Substantia nigra (tissue), 51 donors: ENCODE measurements at places on chromosomes 4 and X.

DNA sequence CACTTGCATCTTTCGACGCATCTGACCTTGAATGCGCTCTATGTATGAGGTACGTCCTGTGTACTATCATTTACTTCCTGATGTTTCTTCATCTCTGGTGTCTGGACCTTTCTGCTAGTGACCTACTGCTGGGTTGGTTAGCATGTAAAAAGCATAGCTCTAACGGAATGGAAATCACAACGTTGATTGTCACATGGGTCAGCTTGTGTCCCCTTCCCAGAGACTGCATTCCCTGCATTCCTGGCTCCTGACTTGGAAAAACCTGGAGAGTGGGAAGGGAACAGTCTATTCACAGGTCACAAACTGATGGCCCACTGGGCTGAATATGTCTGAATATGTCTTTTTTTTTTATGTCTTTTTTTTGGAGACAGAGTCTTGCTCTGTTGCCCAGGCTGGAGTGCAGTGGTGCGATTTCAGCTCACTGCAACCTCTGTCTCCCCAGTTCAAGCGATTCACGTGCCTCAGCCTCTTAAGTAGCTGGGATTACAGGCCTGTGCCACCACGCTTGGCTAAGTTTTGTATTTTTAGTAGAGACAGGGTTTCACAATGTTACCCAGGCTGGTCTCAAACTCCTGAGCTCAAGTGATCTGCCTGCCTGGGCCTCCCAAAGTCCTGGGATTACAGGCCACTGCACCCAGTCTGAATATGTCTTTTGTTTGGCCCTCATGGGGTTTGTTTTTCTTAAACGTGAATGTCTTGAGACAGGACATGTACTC is 16.3 kb downstream of the LONRF3 start:
- no peak for DNase-seq

GRCh38 chr4:52869196-52869595 is 7.1 kb downstream of the RASL11B start:
- DNase-seq: peak; percentile 42

- no peak for DNase-seq
Observed at GRCh38 chr4:157204634-157205244, 15.8 kb upstream of the GRIA2 start.

DNA sequence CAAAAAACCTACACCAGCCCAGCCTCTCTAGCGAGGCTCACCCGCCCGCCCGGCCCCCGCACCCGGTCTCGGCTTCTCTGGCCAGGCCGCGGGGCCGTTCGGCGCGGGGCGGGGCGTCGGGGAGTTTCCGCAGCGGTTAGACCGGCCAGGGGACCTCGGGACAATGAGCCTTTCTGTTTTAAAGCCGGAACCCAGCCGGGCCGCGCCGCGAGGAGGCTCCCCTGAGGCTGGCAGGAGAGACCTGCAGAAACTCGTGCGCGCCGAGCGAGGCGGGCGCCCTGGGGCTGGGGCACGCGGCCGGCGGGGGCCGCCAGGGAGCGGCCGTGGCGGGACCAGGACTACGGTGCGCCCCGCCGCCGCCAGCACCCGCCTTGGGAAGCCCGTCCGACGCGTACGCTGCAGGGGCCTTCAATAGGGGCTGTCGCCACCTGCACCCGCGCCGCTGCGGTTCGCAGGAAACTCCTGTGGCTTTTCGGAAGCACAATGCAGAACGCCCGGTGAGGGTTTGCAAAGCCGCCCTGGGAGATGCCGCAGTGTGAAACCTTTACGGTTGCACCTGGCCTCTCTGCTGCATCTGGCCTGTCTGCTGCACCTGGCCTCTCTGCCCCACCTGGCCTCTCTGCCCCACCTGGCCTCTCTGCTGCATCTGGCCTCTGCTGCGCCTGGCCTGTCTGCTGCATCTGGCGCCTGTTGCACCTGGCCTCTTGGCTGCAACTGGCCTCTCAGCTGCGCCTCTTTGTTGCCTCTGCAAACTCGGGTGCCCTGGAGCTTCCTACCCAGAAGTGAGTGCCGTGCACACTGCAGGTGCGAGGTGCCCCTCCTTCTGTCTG is 63.9 kb downstream of the TRAPPC11 start:
- peak; percentile 17 for DNase-seq

- no peak for DNase-seq
Observed at GRCh38 chrX:16207634-16208033, 40.4 kb downstream of the MAGEB17 start.

- DNase-seq: no peak
Observed at GRCh38 chr4:105179539-105180401, 33.1 kb downstream of the TET2 start.

DNA sequence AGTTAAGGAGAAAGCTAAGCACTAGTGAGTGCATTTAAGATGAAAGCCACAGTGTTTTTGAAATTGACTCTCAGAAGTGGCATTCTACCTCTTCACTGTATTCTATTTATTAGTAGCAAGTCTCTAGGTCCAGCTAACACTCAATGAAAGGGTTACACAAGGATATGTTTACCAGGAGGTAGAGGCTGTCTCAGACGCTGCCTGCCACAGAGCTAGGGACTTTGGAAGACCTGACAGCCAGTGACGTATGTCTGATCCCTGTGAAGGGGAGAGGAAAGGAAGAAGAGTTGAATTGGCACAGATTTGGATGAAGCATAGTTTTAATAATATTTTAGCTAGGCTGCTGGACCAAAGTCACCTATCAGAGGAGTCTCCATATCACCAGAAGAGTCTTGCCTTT is 36.5 kb upstream of the KLHL2 start:
- DNase-seq: no peak

GRCh38 chr4:22483551-22483981 is 32.3 kb downstream of the ADGRA3 start:
- no peak for DNase-seq

GRCh38 chr4:140286456-140286855 is 87.0 kb upstream of the SCOC start:
- DNase-seq: no peak

DNA sequence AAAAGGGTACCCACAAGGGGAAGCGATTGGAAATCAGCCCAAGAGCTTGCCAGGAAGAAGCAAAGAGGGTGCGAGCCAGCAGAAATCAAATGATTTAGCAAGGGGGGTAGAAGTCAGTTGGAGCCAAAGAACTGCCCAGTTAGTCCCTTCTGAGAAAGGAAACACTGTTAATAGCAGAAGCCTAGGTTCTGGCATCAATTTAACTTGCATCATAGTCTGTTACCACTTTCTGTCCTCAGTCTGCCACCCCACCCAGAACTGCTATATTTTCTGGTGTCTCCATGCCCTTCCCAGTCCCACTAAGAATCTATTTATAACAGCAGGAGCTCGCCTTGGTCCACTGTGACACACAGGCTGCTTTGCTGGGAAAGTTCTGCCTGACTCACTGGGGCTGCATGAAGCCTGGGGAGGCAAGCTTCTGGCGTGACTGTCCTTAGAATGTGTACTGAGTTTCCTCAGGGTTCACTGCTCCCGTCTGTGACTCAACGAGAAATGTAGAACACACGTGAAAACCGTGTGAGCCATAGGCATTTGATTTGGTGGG is 157.8 kb upstream of the TTC29 start:
- DNase-seq: no peak

GRCh38 chr4:172601195-172601594 is 567.4 kb upstream of the GALNT7 start:
- DNase-seq: no peak

- no peak for DNase-seq
Observed at GRCh38 chr4:124181039-124181438, 531.5 kb downstream of the ANKRD50 start.

GRCh38 chr4:153008578-153009199 is 72.6 kb downstream of the FHDC1 start:
- DNase-seq: no peak

GRCh38 chrX:46627711-46628419 is 54.3 kb downstream of the CHST7 start:
- DNase-seq: no peak

DNA sequence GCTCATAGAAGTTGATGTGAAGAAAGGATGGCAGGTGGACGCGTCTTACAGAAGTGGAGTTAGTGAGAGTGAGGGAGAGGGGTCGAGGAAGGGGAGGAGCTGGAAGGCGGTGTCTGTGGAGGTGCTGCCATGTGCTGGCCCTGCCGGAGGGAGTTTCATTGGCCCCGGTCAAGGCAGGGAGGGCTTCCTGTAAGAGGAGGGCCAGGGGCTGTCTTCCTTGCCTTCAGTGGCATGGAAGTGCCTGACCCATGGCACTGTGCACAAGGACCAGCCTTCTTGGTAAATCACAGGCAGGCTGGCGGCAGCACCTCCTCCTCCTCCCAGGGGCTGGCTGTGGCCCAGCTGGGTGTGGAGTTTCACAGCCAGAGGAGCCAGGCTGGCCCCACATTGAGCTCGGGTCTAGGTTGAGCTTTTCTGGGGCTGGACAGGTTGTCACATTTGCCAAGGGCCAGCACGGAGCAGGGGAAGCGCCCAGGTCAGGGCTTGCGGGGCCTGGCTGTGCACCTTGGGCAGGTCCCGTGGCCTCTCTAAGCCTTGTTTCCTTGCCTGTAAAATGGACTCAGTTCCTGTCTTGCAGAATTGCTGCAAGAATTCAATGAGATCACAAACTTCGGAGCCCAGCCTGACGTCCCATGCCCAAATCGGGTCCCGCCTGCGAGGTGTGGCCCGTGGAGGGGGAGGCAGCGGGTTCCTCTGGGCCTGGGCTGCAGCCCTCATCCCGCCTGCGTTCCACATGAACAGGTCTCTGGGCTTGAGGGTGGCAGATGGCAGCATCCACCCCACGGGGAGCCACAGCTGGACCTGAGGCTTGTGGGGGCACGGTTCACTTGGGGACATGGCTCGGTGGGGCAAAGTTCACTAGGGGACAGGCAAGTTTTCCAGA is 7.0 kb downstream of the HTRA3 start:
- no peak for DNase-seq

DNA sequence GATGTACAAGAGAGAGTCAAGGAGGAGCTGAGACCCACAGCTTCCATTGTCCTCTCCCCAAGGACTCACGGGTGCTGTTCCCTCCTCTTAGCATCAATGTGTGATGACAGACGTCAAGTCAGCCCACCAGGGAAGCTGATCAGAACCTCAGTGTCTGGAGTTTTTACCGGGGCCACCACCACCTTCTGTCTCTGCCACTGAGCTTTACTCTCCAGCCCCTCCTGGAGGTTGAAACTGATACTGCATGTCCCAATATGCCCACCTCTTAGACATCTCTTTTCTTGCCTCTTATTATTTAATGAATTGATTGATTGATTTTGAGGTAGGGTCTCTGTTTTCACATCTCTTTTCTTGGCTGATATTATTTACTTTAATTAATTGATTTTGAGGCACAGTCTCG is 10.3 kb upstream of the AKAP17A start:
- no peak for DNase-seq

GRCh38 chr4:73451404-73451803 is 15.4 kb downstream of the AFP start:
- DNase-seq: no peak

DNA sequence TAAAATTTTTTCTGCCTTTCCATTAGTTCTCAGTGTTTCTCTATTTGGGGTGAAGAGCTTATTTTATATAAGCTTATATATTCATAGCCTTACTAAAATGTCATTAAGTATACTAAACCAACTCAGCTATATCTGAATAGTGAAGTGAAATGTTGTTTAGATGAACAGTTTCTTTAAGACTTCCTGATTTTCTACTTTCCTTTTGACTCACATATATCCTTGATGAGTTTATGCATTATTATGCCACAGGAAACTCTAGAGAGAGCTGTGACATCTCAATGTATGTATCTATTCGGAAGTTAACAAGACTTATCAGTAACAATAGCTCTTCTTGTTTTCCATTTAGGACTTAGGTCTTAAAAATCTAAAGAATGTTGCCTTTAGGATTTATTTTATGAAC is 1491.8 kb upstream of the IGFBP7 start:
- DNase-seq: no peak

DNA sequence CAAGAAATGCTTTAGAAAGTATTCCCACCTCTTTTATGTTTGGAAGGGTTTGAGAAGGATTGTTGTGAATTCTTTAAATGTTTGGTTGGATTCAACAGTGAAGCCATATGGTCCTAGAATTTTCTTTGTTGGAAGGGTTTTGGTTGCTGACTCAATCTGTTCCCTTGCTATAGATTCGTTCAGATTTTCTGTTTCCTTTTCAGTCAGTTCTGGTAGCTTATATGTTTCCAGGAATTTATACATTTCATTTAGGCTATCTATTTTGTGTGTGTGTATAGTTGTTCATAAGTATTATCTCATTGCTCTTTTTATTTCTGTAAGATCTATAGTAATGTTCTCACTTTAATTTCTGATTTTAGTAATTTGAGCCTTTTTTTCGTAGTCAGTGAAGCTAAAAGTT is 114.4 kb downstream of the MSN start:
- DNase-seq: no peak

DNA sequence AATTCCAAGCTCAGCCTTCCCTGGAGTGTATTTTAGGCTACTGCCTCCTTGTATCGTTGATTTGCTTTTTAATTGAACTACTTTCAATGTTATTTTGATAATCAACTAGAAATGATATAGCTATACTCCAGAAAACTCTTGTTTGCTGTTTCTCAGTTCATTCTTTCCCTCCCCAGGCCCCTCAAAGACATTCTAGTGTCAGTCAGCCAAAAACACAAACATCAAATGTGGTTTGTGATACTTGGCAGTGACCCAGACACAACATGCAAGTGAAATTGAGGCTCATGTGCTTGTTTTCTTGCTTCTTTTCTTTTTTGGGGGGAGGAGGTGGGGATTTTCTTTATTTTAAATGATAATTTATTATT is 7.6 kb downstream of the FAT4 start:
- no peak for DNase-seq

- DNase-seq: no peak
Observed at GRCh38 chrX:20140420-20140819, 1.2 kb downstream of the EIF1AX start.

GRCh38 chrX:113289503-113289902 is 448.9 kb upstream of the AMOT start:
- DNase-seq: no peak

DNA sequence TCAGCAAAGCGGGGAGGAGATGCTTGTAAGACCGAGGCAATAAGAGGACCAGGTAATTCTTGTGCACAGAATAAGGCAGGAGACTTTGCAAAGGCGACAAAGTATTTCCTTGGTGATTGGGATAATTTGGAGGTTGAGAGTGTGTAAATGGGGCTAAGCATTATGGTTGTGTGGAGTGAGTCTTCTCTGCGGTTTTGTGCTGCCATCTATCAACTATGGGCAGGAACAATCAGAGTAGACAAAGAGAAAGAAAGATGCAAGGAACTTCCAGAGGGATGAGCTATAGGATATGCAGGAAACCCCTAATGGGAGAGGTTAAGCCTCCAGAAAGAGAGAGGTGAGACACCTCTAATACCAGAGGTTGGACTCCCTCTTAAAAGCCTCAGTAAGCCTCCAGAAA is 339.8 kb downstream of the PAPSS1 start:
- DNase-seq: no peak

DNA sequence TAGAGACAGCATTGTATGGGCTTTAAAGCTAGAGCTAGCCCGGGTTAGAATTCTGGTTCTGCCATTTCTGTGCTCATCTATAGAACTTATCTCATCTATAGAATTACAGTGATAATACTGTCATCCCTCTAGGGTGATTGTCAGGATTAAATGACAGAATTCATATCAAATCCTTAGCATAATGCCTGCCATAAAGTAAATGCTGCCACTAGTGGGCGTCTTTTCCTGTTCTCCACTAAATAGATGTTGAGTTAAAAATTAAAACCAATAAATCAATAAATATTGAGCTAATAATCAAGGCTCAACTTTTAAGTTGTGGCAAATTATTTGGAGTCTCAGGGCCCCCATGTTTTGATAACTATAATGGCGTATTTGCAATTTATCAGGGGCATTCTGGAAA is 19.7 kb downstream of the GRIA3 start:
- no peak for DNase-seq

GRCh38 chr4:40292313-40292759 is 42.8 kb upstream of the CHRNA9 start:
- no peak for DNase-seq
